ENCODE measurements at places on chromosomes 11 and 22.

- no peak for DNase-seq
These were observed 15.2 kb downstream of the SBF1 start for GRCh38 chr22:50459496-50460140.

GRCh38 chr11:29153078-29153477, 863.8 kb downstream of the KCNA4 start:
- DNase-seq, result no peak

DNA sequence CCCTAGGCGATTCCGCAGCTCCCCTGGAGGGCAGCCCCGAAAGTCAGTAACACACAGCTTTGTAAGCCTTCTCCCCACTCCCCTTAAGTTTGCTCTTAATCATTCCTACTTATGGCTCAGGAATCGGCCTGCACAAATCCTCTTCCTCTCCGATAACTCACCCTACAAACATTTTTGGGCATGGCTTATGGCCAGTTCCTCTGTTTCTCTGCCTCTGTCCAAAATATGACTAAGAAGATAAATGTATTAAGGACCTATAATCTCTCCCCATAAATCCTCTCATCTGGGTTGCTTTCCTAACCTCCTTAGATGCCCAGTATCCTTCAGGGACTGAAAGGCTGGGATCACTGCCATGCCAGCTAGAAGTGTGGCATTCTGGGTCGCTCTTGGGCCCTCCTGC, 41.0 kb downstream of the PAMR1 start:
- DNase-seq, result no peak

DNA sequence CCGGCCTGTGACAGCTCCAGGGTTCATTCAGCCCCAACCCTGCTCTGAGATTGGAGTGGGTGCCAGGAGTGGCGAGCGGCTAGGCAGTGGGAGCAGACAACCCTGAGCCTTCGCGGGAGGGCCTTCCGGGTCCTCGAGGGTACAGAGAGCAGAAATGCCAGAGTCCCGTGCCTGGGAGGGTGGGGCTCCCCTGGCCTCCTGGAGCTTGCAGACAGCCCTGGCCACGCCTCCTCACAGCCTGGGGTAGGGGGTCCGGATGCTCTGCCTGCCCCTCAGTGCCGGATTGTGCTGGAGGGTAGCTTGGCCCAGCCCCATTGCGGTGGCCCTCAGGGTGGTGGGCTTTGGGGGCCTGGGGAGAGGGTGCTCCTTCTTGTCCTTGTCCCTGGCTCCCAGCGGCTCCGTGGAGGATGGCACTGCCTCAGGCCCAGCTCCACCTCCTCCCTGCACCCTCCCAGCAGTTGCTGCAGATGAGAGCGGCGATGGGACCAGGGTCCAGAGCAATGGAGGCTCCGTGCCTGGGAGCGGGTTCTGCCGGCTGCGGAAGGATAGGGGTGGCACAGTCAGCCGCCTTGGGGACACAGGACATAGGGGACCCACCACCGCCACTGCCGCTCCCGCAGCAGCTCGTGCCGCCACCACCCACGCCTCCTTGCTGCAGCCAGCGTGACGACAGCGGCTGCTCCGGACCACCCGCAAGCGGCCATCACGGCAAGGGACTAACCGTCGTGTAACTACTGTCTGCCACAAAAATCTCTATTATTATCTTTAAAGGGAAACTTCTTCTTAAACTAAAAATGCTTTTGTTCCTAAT, 34.9 kb upstream of the OR10G7 start:
- peak; percentile 16 for DNase-seq

DNA sequence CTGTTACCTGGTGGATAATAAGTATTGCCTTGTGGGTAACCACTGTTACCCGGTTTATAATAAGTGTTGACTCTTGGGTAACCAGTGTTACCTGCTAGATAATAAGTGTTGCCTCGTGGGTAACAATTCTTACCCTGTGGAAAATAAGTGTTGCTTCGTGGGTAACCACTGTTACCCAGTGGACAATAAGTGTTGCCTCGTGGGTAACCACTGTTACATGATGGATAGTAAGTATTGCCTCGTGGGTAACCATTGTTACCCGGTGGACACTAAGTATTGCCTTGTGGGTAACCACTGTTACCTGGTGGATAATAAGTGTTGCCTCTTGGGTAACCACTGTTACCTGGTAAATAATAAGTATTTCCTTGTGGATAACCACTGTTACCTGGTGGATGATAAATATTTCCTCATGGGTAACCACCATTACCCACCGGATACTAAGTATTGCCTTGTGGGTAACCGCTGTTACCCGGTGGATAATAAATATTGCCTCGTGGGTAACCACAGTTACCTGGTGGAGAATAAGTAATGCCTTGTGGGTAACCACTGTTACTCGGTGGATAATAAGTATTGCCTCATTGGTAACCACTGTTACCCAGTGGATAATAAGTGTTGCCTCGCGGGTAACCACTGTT, 8.7 kb upstream of the NXPE4 start:
- DNase-seq, result no peak

- DNase-seq, result no peak
These were observed 13.9 kb upstream of the MYO18B start for GRCh38 chr22:25728071-25728470.

DNA sequence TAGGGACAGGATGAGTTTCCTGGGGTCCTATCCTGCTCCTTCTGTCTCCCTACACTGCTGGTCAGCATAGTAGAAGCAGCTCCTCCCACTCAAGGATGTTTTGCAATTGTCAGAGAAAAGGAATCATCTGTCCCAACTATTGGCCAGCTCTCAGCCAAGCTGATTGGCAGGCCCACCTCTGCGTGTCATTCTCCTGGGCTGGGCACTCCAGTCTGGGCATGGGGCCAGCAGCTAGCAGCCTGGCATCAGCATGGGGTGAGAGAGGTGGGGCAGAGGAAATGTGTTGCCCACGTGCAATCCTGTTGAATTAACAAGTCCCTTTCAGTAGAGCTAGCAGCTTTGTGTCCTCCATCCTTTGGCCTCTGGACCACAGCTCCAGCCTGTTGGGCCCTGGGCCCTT, 14.1 kb downstream of the ANKK1 start:
- DNase-seq, result no peak

DNA sequence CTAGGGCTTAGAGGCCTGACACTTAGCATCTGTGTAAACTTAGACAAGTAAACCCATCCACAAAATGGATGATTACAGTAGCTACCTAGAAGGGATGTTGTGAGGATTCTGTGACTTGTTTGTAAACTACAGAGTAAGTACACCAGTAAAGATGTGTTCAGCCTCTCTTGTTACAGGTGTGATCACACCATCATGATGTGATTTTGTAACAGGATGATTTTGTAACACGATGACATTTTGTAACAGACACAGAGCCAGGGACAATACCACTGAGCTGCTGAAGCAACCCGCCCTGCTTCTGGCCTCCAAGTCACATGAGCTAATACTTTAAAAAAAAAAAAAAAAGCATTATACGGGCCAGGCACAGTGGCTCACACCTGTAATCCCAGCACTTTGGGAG, 17.0 kb downstream of the FADD start:
- DNase-seq, result no peak

DNA sequence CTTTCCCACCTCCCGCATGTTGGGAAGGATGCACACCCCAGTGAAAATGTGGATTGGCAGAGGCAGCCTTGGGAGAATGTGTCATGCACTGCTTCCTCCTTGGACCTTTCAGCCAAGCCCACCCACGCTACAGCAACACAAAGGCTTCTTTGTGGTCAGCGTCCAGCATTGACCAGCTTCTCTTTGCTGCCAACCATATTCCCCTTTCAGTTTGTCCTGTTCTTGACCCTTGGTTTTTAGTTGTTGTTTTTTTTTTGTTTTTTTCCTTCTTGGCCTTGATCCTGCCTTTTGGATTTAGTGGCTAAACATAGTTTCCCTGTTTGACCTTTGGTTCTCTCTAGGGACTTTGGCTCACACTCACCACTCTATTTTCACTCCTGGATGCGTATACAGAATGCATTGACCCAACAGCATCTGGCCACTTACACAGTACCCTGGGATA, 573.6 kb downstream of the INSC start:
- no peak for DNase-seq

DNA sequence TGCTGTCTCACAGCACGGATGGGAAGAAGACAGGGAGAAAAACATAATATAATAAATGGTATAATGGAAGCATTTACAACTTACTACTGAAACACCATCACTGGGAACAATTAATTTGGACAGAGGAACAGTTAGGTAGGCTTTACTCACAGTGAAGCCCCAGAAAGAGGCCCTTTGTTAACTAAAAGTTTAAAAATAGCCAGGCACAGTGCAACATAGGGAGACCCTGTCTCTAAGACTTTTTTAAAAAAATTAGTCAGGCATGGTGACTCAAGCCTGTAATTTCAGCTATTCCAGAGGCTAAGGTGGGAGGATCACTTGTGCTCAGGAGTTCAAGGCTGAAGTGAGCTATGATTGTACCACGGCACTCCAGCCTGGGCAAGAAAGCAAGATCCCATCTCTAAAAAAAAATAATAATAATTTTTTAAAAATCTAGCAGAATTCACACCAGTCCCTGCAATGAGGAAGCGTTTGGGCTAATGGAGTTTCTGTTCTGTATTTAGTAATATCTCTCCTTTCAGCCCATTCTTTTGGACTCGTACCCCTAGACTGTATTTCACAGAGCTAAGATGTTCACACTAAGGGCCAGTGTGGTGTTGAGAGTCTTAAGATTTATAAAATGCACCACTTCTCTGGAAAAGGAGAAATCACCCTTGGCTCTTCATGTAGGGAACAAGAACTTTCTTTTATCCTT, 275.5 kb downstream of the SOX6 start:
- DNase-seq, result no peak

- no peak for DNase-seq
These were observed 50.6 kb upstream of the MN1 start for GRCh38 chr22:27851974-27852746.

- no peak for DNase-seq
These were observed 4.1 kb upstream of the ARHGAP20 start for GRCh38 chr11:110716361-110716760.

DNA sequence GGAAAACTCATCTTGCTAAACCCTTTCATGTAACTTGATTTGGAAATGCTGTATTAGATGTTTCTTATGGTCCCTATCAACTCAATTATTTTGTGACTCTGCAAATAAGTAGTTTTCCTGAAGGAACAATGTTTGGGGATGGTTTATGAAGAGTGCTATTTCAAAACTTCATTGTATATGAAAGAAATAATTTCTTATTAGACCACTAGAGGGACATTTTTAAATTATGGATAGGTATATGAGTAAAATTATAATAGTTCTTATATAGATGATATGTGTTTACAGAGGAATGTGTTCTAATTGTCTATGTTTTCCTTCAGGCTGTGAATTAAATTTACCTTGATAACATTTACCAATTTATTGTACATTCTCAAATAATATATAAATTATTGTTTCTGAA, 509.4 kb upstream of the RAG2 start:
- no peak for DNase-seq

DNA sequence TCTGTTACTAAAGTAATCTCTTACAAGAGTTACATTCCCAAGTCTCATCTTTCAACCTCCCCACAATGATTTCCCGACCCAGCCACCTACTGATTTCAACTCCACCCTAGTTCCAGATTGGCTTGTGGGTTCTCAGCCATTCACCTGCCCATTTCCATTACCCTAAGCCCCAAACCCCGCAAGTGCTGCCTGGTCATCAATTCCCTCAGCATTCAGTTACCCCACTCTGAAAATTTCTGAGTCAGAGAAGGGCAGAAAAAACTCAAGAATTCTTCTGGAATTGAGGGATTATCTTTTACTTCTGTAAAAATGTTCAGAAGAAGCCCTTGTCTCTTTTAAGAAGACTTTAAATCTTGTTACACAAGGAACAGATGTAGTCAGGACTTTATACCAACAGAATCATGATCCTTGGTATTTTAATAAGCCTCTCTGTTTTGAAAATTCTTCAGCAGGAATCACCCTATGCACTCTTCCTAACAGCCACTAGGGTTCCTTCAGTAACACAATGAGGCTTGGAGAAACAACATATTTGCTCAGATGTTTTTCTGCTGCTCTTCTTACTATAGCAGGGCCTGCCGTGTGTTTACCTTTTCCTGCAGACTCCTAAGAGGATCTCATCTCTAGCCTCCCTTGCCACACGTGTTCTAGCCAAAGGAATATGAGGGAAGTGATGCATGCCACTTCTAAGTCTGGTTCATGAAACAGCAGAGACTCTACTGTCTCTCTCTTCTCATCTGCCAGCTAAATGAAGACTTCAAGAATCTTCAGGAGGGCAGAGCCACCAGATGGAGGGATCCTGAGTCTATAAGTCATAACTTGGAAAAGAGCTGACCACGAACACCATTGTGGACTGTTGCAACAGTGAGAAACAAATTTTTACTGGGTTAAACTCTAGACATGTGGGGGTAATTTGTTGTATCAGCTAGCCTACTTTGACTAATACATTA, 29.3 kb upstream of the PAMR1 start:
- DNase-seq, result no peak

GRCh38 chr11:65870706-65871681, 1.6 kb downstream of the EFEMP2 start:
- DNase-seq, result no peak

DNA sequence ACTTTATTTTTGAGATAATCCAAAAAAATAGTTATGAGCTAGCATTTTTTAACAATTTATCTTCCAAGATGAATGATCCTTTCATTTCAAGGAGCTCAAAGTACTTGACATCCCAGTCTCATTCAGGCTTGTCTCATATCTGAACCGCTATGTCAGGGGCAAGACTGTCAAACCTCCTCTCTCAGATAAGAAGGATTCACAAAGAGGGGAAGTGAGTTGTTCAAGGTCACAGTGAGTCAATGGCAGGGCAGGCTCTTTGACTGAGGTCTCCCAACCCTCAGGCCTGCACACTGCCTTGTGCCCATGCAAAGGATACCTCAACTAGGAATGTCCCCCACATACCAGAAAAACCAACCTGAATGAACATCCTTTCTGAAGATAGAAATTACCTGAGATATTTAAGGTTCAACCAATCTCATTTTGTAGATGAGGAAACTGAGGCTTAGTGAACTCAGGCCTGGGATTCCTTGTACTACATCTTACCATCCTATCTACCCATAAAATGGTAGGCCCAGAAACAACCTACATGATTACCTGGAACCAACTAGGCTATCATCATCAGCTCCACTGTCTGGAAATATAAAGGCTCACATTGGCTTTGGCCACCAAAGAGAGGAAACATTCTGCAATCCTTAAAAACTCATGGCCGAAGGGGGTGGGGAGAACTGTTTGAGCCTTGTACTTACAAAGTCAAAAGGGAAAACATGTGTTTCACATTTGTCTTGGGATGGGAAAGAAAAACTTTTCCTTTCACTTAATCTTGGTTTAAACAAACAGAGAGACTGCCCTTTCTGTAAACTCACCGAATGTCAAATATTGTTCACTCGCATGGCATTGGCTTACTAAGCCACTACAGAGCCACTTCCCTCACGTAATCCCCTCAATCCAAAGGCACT, 51.1 kb downstream of the LIF start:
- DNase-seq, result no peak

GRCh38 chr22:31238057-31238456, 26.0 kb downstream of the LIMK2 start:
- DNase-seq, result no peak
